Activated T-helper 1 cell treated with anti-CD3 and anti-CD28 coated beads, Interleukin-2, amount 50 U/mL, for 16 hours (primary cell): ENCODE measurements at places on chromosomes 3 and 15.

DNA sequence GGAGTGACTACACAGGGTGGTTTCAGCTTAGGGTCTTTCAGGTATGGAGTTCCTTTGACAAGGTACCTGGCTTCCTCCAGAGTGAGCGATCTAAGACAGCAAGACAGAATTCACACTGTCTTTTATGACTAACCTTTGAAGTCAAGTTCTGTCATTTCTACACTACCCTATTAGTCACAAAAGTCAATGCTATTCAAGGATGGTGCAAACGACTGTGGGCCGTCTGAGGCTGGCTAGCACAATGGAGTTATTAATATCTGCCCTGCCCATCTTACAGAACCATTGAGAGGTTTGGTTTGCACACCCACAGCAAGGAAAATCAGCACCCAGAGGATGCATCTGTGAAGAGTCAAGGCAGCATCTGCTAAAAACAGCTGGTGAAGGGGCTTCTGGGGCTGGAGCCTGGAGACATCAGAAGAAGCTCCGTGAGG lies 62.9 kb upstream of the XCR1 start:
- DNase-seq = no peak

DNA sequence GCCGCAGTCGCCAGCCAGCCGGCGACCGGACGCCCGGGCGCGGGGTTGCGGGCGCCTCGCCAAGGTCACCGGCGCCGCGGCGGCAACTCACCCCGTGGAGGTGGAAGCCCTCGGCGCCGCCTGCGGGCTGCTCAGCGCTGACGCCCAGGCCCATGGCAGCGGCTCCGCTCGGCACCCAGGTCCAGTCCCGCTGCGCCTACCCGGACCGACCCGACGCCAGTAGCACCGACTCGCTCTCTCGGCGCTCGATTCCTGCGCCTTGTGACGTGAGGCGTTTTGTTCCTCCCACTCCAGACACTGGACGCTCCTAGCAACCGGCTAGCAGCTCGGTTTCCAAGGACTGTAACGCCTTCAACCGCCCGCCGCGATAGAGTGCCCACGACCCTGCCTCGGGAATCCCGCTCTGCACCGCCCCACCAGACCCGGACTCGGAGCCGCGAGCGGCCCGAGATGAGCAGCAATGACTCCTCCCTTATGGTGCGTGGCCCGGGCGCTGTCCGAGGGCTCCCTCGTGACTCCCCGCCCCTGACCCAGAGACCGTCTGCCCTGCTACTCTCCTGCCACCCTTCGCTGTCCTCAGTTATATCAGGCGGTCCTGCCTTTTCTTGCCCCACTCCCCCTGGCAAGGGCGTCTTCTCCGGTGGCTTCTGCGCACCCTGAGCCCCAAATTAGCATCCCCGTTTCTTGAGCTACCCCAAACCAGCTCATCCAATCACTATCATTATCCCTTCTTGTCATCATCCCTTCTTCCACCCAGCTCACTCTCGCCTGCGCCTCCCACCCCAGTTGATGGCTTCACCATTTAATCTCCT lies at the start of the genes GORASP1 and TTC21A:
TSS of gene GORASP1 (minus strand) at position 240 of the 812 bp plus-strand sequence. CDS start at position 154, 86 bp downstream.
TSS of gene TTC21A (plus strand) at position 293 of the 812 bp plus-strand sequence. CDS start at position 451, 158 bp downstream.
- DNase-seq = no peak

- DNase-seq = no peak
These were observed 25.2 kb upstream of the GOLGA6C start for GRCh38 chr15:75232826-75233503.

DNA sequence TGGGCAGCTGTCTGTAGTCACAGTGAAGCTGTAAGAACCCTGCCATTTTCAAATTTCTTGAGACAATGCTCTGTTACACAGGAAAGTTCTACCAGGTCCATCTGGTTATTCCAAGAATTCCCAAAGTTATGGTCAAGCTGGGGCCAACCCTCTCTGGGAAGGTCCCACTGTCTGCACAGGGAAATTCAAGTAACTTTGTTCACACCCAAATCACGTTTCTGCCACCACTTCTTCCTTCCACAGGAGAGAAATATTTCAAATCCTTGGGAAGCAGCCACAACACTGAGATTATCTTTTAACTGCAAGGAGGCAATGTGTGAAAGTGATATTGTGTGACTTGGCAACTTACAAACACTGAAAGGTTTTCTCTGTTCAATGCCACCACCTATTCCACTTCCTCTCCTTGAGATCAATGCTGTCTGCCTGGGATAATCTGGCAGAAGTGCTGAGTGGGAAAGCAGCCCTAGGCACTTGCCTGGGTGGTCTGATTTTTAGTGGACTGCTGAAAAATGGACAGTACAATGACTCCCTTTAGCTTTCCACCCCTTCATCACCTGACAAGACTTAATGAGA lies 5.6 kb downstream of the SCAMP2 start:
- no peak for DNase-seq

DNA sequence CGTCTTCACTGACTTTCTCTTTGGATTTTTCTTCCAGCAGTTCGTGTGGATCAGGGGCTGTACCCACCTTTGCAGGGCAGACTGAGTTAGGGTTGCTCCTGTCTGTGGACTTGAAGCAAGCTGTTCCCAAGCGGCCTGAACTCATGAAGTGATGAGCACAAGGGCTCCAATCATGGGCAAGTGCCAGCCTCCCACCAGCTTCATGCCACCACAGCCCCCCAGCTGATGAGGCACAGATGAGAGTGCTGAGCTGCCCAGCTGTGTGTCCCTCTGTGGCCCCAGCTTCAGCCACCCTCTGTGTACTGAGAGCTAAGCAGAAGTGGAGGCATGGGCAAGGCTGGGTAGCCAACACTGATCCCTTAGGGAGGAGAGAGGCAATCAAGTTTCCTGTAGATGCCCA lies 3.3 kb upstream of the PLCB2 start:
- no peak for DNase-seq

DNA sequence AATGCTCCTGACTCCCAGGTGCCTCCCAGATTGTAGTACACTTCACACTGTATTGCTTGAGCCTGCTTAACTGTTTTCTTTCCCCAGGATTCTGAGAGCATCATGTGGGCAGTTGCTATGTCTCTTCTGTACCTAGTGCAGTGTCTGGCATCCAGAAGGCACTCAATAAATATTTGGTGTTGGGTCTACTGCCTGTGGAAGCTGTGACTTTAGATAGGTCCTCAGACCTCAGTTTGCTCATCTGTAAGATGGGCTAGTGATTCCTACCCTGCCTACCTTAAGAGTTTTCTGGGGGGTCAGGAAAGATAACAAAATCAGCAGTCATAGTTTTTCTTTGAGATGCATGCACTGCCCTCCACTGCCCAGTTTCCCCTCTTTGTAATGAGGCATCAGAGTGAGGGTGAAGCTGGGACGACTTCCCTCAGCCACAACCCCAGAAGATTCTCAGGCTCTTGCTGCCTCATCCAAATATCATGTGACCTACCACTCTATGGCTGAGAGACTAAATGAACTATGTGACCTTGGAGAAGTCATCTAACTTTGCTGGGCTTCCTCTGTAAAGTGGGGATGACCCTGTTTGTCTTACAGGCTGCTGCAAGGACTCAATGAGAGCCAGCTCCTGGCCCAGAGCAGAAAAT lies 50.4 kb downstream of the ATP2B2 start:
- DNase-seq = no peak

DNA sequence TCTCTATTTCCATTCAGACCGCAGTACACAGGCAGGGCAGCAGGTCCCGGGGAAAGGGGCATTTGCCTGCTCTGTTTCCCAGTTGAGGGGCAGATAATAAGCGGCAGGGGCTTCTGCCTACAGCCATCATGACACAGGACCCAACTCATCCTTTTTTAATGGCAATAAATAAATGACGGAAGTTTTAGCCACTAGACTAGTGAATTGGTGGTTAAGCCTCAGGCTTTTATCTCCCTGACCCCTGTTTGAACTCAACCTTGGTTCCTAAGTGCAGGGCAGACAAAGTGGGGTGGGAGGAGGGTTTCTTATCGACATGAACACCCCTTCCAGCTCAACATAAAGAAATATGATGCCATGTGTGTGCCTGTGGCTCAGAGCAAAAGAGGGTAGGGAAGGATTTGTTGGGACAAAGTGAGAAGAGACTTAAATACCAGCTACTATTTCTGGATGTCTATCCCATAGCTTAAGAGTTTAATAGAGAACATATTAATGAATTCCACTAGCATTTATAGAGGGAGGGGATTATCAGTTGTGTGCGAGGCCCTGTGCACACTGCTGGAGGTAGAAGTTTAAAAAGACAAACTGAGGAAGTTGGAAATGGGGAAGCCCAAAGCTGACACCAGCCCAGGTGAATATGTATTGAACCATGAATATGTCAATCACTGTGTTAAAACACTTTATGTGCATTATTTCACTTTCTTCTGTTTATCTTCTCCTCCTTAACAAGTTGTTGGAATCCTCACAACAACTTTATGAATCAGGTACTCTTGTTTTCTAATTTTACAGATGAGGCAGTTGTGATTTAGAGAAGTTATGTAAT lies 939.4 kb downstream of the MCTP2 start:
- no peak for DNase-seq

GRCh38 chr3:124592658-124593441 lies 137.4 kb upstream of the UMPS start:
- no peak for DNase-seq

GRCh38 chr15:31127596-31128261 lies 26.2 kb upstream of the TRPM1 start:
- no peak for DNase-seq

DNA sequence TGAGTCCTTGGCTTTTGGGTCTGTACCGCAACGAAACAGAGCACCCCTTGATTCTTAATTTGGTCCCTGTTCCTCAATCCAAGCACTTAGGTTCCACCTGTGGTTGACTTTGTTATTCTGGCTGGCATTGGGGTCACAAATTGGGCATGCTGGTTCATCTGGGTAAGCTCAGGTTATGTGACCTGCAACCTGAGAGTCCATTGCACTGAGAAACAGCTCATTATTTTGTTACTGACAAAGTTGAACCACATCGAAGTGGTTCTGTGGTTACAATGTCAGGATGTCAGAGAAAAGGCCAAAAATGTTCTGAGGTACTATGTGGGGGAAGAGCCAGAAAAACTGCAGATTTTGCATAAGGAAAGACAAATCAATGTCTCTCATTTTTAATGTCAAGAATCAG lies 74.2 kb downstream of the ZNF621 start:
- DNase-seq = no peak

GRCh38 chr3:135453326-135453725 lies 512.2 kb upstream of the PPP2R3A start:
- DNase-seq = no peak

DNA sequence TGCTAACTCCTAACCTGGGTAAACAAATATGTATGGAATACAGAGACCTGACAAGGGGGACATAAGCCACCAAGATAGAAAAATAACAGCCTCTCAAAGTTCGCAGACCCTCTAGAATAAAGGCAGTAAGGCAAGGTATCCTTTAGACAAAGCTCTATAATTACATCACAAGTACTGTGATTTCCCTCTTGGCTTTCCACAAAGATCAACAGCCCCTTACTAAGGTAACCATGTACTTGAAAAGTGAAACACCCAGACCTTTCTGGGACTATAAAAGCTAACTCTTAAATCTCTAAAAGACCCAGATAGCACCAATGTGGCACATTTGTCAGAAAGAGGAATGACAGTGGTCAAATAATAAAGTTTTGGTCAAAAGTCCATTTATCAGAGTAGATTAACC lies 51.9 kb downstream of the TBL1XR1 start:
- DNase-seq = no peak

GRCh38 chr3:31373681-31374080 lies 159.0 kb upstream of the STT3B start:
- DNase-seq = no peak

DNA sequence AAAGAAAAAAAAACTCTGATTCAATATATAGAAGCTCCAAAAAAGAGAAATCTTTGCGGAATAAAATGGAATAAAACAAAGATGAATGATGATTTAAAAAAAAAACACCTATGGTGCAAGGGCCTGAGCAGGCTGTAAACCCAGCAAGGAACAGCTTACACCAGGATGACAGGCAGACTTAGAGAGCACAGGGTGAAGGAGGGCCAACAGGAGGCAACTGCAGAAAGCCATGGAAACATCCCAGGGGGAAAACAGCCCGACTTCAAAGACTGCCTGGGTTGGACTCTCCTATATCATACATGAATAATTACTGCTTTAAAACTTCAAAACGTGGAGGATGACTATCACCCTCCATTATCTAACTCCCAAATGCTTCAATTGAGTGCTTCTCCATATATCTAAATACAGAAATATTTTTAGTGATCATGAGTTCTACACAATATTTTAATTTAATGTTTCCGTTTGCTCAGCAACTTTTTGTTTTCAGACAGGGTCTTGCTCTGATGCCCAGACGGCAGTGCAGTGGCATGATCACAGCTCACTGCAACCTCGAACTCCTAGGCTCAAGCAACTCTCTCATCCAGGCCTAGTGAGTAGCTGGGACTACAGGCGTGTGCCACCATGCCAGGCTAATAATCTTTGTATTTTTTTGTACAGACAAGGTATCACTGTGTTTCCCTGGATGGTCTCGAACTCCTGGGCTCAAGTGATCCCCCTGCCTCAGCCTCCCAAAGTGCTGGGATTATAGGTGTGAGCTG lies 456.2 kb downstream of the TBL1XR1 start:
- no peak for DNase-seq

GRCh38 chr15:29040370-29040751 lies 154.6 kb downstream of the APBA2 start:
- no peak for DNase-seq

DNA sequence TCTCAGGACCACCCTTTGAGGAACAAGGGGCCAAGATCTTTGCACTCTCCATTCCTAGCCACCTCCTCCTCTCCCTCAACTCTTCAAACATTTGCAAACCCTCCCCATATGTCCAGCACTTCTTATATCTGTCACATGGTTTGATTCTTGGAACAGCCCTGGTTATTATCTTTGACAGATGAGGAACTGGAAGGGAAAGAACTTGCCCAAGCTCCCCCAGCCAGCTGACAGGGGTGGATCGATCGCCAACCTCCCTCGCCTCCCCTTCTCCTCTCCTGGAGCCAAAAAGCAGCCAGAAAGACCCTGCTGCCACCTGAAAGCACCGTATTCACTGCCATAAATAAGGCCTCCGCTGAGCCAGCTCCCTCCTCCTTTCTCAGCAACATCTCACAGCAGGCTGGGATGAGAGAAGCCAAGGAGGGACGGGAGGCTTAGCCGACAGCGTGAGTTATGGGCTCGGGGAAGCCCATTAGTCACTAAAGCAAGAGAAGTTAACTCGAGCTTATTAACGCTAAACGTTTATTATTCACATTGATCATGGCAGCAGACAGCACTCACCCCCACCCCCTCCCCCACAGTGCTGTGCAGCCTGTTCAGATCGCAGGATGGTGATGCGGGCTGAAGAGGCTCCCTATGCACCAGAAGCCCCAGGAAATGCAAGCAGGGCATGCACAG lies 22.2 kb upstream of the FGD5 start:
- no peak for DNase-seq

DNA sequence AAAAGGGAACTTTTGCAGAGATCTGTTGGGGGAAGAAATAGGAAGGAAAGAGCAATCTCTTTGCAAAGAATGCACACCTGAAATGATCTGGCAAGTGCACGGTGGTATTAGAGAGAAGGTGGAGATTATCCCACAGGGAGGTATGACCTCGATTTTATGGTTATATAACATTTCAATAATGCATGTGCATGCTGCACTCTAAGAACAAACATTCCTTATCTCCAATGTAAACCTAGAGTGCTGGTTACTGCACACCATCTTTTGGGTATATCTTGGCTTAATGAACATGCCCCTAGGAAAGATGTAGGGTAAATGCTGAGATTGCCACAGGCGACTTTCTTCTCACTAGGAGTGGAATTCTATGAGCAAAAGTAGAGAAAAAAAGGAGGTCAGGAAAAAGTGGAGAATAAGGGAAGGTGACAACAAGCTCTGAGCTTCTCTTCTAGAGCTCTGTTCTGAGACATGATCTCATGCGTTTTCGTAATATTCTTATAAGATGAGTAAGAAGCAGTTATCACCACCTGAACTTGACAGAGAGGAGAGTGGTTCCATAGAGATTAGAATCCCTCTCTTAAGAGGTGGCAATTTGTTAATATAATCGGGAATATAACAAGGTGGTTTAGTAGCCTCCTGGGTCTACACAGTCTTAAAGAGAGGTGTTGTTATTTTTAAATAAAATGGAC lies 117.5 kb upstream of the TMC3 start:
- DNase-seq = no peak
